DMS153 (cell line): ENCODE measurements at places on chromosomes 3 and 15.

DNA sequence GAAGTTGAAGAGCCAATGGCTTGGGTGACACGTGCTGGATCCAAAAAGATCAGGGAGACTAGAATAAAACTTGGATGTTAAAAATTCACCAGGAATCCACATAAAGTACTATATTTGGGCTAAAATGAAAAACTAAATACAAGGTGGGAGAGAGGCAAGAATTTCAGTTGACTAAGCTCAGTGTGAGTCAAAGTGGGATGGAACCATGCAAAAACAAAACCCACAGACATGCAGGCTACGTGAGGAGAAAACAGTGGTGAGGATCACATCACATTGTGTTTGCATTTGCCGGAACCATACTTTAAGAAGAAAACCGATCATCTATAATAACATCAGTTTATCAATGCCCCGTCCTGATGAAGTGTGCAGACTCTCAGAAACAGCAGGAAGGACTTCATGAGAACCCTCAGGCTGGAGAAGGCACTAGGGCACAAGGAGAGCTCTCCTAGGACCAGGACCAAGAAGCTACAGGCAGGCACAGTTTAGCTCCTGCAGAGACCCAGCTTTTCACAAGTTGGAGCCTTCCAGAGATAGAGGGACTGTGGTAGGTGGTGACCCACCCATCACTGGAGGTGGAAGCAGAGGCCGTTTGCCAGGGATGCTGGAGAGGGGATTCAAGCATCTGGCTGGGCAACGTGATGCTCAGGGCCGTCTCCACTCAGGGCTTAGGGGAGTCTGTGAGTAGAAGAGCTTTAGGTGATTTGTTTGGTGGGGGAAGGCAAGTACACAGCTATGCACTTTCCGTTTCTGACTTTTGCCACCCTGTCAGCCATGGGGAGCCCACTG, 29.0 kb upstream of the NR2E3 start:
- no peak for DNase-seq

DNA sequence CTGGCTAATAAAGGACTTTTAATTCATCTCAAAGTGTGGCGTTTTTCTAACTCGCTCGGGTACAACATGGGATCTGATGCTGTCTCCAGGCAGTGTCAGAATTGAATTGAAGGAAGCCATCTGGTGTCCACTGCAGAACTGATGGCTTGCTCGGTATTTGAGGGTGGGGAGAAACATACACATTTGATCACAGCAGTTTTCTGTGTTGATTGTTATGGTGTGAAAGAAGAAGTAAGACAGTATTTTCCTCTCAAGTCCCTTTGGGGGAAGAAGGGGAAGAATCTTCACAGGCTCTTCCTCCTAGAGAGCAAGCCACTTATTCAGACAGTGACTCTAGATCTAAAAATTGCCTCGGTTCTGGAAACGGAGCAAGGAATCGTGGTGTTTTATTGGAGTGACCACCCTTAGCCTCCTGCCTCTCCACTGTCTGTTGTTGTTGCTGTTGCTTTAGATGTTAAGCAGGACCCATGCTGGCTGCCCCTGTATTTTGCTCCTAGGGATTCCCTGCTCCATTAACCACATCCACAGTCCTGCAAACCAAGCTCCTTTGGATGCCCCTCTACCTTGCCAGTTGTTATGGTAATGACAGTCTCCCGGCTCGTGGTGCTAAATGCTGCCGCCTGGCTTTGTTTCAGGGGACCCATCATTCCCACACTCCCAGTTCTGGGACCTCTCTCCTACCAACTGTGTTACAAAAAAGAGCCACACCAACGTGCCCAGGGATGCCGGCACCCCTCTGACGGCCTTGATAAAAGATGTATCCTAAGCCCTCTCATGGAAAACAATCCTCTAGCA, 15.3 kb upstream of the MCCC1 start:
- no peak for DNase-seq

GRCh38 chr3:159668990-159669476, 319.6 kb upstream of the IL12A start:
- DNase-seq, result no peak

GRCh38 chr15:51367322-51367976, 26.0 kb downstream of the GLDN start:
- no peak for DNase-seq

DNA sequence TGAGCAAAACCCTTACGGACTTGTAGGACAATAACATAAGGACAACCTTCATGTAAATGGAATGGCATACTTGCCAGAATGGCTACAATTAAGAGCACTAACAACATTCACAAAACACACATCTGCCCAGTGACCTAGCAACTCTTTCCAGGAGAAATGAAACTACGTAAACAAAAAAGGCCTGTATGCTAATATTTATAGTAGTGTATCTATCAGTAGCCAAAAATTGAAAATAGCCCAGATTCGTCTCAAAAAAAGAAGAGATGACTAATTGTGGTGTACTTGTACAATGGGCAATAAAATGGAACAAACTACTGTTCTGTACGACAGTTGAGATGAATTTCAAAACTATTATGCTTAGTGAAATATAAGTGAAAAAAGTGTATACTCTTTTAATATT, 38.4 kb downstream of the CMC1 start:
- DNase-seq, result no peak

- DNase-seq, result no peak
Observed at GRCh38 chr3:29279806-29280205, 1.1 kb upstream of the RBMS3 start.
